ENCODE measurements at places on chromosomes 3 and 15.
A peak's percentile ranks its signal among the peaks of the same experiment; 100 is the strongest.

- DNase-seq = peak; percentile 20
Measured at GRCh38 chr3:126258670-126259069, 78.3 kb upstream of the ALDH1L1 start.

DNA sequence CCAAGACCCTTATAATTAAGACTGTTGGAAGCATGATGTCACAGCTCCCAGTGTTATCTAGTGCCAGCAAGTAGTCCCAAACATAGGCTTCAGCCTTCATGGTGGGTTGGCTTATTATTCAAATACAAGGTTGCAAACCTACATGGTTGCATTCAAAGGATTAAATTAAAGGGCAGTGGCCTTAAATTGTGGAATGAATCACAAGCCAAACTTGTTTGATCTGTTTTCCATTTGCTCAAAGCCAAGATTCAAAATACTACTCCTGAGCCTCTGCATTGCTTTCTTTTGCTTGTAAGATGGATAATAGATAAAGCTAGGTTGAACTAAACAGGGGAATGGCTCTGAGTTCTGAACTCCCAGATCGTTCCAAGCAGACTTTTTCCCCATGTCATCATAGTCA, 52.4 kb upstream of the GNB4 start:
- no peak for DNase-seq

DNA sequence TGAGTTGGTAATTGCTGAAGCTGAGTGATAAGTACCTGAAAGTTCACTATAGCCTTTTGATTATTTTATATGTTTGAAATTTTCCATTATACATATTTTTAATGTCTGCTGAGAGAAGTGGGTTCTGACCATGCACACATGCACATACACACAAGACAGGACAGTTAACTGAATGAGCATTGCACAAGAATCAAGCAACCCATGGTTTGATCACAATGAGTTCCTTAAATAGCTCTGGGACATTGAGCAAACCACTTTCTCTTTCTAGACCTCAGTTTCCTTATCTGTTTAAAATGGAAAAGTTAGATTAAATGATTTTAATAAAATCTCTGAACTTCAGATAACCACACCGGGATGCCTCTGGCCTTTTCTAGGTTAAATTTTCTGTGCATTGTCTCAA, 26.7 kb downstream of the SNTN start:
- peak; percentile 6 for DNase-seq

GRCh38 chr3:153679714-153680113, 441.5 kb upstream of the ARHGEF26 start:
- peak; percentile 52 for DNase-seq

- DNase-seq = no peak
Measured at GRCh38 chr3:9390265-9390888, 7.0 kb upstream of the SETD5 start.

DNA sequence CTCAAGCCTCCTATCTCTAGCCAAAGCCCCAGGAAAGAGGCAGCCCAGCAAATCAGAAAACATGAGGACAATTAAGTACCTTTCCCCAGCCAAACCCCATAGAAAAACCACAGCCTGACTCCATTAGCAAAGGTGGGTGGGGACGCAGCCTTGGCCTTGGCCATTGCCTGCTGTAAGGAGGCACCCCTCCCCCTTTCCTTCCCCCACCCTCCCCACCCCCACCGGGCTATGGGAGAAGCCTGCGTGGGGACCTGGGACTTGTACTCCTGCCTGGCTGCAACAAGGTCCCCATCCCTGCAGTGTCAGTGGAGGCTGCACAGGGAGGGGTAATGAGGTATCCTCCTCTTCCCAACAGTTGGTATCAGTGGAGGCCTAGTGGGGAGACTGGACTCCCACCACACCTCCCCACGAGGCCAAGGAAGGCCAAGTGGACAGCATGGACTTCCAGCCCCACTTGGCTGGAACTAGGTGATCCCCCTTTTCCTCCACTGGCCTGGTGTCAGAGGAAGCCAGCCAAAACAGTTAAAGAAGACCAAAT, 20.5 kb downstream of the PRR23E start:
- no peak for DNase-seq

- DNase-seq = peak; percentile 61
Measured at GRCh38 chr15:100623301-100623700, 20.9 kb downstream of the ASB7 start.

DNA sequence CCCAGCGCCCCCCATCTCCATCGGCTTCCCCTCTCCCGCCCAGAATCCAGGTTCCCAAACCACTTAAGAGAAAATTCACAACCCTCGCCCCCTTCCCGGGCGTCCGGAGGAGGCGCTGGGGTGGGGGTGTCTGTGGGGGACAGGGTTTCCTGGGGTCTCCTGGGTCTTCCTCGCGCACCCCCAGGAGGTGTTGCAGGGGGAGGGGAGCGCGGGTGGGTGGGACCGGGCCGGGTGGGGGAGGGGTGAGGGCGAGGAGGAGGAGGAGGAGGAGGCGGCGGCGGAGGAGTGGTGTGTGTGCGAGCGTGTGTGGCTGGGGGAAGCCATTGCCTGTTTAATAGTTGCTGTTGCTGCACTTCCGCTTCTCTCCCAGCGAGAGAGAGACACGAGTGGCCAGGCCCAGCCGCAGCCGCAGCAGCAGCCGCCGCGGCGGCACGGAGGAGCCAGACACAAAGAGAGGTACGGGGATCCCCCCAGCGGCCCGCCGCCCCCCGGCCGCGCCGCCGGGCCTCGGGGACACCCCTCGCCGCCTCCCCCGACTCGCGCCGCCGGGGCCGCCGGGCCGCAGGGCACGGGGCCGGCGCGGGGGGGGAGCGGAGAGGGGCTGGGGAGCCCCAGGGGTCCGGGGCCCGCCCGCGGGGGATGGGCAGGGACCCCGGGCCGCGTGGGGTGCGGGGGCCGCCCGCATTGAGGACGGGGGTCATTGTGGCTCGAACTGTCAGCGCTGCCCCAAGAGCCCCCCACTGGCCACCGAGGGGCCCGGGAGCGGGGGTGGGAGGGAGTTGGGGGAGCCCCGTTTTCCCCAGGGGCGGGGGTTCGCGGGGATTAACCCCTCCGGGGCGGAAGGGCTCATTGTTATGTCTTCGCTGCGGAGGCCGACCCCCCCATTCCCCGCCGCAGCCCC, at the start of gene UBE2E1:
TSS of gene UBE2E1 (plus strand) at position 323 of the 901 bp plus-strand sequence. CDS start 1,315 bp downstream, outside the sequence.
- peak; percentile 84 for DNase-seq

DNA sequence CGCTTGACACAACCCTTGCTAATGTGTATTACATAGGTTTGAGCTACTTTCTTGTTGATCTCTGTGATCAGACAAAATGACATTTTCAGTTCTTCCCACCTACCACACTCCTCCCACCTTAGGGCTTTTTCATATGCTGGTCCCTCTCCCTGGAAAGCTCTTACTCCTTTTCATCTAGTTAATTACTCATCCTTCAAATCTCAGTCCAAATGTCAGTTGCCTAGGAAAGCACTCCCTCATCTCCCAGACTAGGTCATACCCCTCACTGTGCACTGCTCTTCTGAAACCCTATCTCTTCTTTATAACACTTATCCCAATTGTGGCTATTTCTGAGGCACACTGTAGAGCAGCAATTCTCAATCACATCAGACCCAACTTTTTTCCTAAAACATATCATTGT, 7.3 kb downstream of the ZNF106 start:
- DNase-seq = no peak

GRCh38 chr3:159855599-159856346, 132.9 kb upstream of the IL12A start:
- no peak for DNase-seq

DNA sequence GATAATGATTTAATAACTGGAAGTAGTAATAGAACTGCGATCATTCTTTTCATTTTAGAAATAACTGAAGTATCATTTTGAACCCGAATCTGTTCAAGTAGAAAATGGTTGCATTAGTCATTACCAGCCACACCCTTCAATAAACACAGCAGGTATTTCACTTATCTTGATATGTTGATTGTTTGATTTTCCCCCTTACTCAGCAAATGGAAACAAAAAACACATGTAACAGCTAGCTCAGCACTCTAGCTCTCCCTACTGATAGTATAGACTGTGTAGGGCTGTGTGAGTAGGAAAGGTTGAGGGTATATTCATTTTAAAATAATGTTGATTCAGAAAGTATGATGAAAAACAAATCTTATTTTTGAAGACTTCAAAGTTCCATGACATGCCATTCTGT, 1.1 kb upstream of the GPR149 start:
- no peak for DNase-seq

DNA sequence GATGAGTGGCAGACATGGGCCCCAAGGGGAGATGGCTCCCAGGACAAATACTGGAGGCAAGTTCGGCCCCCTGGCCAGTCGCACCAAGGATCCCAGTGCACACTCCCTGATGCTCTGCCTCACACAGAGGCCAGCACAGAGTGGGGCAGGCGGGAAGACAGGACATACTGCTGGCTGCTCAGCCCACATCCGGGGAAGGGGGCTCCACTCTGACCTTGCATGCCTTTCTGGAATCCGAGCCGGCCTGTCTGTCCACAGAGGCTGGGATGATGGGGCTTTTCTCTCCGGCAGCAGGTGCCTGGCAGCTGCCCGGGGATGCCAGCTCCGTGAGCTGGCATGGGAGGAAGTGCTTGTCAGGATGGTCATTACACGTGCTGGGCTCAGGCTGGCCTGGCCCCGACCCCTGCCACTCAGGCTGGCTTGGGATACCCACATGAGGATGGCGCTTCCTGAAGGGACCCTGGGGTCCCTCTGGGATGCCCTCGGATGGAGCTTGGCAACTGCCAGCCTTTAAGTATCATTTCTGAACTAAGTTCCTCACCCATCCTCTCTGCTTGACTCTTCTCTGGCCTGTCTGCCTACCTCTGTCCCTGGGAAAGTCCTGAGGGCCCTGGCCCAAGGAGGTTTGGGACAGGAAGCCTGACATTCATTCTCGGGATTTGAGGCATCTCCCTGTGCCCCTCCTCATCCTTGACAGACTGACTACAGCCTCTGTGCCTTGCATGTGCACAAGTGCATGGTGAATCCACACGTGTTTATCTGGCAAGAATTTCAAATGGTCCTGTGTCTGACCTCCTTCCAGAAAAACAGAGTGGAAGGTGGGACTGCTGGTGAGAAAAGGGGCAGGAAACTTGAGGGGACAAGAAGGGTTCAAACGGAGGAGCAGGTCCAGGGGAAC, 46.5 kb downstream of the EXOG start:
- no peak for DNase-seq
